ENCODE measurements at places on chromosomes 1 and 21. TPM values are rescaled to one million over a fixed set of nuclear protein-coding genes. Genes with fewer than 3 reads are reported as not detected.

Gene IL19
- total RNA-seq, result not detected

Gene TSPEAR
- total RNA-seq, result not detected

Gene KCNJ9
- total RNA-seq, result not detected

Gene ARHGEF19
- 2.3 TPM for total RNA-seq

Gene LCE1E
- total RNA-seq, result not detected

Gene OBSCN
- total RNA-seq, result 3.6 TPM

Gene CSMD2
- total RNA-seq, result not detected

Gene LCE6A
- not detected for total RNA-seq

Gene NMNAT2
- total RNA-seq, result 0.57 TPM

Gene OR2T6
- not detected for total RNA-seq

Gene TMEM79
- total RNA-seq, result 1.9 TPM

Gene GNG12
- 285 TPM for total RNA-seq

Gene MAEL
- total RNA-seq, result 0.33 TPM

Measured in vein endothelial cell (primary cell).